Activated CD8-positive, alpha-beta memory T cell treated with anti-CD3 and anti-CD28 coated beads for 1 hour (primary cell): ENCODE measurements at places on chromosomes 2 and 18.

DNA sequence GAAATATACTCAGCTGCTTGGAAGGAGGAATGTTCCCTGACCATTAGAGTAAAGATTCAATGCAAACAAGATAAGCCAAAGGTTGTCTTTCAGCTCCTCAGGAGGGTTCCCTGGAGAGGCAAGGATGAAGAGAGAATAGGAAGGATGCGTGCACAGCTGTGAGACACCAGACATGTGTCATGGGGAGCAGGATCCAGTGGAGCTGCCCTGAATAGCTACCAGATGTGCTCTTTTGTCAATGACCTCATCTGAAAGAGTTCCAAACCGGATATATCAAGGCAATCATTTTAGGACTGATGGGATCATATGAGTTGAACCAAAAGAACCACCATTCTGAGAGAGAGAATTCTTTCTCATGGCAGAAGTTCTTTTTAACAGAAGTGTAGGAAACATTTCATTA lies 490.6 kb downstream of the IRS1 start:
- DNase-seq: no peak

GRCh38 chr2:34291076-34291475 lies 692.0 kb upstream of the FAM98A start:
- DNase-seq: no peak

DNA sequence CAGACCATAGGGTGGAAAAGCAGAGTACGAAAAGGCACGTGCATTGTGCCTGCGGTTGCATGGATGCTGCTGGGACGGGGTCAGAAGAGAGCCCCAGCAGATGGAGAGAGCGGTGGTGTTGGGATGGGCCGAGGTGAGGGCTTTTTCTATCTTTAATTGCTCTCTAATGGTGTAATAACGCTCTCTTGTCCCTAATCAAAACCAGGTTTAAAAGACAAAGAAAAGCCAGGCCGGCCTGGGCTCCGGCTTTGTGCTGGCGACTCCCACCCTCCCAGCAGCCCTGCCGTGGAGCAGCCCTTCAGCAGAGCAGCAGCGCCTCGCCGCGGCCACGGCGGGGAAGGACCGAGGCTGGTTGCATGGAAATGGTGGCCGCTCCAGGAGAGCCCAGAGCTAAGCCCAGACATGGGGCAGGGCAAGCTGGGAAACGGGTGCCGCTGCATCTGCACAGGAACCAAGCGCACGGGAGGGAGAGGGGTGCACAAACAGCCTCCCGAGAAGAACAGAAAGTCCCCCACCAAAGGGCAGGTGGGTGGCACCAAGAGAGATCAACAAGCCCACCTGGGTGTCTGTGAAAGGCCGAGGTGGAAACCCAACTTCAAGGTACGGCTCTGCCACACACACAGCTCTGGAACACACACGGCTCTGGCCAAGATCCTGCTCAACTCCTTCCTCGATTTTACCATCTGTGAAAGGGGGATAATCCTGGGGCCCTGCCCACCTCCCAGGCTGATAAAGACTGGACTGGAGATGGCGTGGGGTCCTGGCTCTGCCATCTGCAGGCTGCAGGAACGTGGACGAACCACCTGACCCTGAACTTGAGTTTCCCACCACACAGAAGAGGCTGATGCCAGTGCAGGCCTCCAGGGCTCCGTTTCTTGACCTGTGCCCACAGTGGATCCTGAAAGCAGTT lies 15.0 kb downstream of the HS1BP3 start:
- DNase-seq: no peak

GRCh38 chr2:207046724-207047123 lies 107.4 kb downstream of the CPO start:
- DNase-seq: no peak

- DNase-seq: no peak
These were observed 214.6 kb downstream of the TRIB2 start for GRCh38 chr2:12931186-12931844.

GRCh38 chr18:40877096-40877495 lies 1077.9 kb upstream of the PIK3C3 start:
- DNase-seq: no peak

- no peak for DNase-seq
These were observed 44.7 kb downstream of the TRPM8 start for GRCh38 chr2:233961905-233962304.

DNA sequence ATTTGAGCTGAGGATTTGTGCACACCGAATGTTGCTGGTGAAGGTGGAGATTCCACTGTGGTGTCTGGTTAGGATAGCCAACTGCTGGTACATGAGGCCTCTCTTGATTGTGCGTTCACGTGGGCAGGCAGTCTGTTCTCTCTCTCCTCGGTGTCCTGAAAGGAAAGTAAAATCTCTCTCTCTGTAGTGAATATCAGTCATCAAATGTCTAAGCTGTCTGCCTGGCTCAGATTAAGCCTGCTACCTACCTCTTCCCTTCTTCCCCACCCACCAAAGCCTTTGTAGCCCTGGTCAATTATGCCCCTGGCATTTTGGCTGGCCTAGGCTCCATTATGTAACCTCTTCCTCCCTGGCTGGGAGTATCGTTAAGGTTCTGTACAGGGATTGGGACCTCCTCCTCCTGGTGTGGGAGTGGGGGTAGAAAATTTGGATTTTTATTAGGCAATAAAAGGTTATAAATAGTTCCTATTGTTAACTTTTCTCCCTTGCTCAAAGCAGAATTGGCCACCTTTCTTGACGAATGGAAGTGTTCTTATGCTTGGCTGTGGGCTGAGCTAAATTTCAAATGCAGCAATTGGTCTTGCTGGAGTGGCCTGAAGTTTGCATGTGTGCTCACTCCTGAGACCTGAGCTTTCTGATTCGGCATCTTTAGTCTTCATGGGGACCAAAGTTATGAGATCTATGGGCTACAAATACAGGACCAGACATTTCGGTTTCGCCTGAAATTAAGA lies 148.8 kb downstream of the WDSUB1 start:
- no peak for DNase-seq

DNA sequence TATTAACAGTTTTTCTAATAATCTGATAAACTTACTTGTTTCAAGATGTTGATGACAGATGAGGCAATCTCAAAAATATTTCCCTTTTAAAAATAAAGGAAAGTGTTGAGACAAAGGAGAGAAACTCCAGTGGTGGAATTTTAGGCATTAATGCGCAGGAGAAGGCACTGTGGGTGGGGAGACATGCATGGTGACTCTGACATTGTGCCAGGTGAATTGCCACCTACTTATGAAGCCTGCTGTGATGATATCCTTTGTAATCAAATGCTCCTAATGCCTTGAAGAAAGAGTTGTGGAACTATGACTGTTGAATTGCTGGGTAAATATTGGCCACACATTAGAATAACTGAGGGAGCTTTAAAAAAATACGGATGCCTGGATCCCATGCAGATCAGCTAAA lies 101.4 kb downstream of the PLA2R1 start:
- DNase-seq: no peak

GRCh38 chr2:109216332-109216731 lies 87.3 kb downstream of the SH3RF3 start:
- DNase-seq: no peak

- no peak for DNase-seq
These were observed 299.3 kb downstream of the SOX11 start for GRCh38 chr2:5991305-5991968.

DNA sequence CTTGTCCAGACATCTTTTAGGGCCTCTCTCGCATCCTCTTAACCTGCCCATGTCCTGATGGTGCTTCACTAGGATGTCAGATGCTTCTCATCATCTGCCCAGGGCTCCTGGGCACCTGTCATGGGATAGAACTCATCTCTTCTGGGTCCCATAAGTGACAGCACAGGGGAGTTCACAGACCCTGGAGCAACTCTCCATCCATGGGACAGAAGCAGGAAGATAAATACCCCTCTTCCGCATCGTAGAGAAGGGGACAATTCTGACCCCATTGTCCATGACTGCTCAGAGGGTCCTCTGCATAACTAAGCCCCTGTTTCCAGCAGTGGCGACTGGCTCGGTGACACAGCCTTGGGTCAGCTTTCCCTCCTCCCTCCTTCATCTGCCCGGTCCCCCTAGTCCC lies 82.3 kb downstream of the TWIST2 start:
- DNase-seq: no peak

- DNase-seq: no peak
These were observed 476.4 kb upstream of the ZEB2 start for GRCh38 chr2:144996225-144996795.

DNA sequence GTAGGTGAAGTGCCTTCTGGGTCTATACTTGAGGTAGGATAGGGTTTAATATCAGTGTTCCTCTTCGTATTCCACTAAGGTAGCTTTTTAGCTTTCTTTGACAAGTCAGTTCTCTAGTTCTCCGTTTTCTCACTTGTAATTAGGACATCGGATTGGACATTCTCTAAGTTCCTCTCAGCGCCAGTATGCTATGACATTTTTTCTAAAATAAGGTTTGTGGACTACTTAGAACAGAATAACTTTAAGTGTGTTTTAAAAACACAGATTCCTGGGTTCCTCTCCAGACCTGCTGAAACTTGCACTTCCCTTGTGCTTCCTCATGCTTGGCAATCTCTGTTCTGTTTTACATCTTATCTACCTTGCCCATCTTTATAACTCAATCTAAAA lies 69.3 kb upstream of the YWHAQ start:
- DNase-seq: no peak

DNA sequence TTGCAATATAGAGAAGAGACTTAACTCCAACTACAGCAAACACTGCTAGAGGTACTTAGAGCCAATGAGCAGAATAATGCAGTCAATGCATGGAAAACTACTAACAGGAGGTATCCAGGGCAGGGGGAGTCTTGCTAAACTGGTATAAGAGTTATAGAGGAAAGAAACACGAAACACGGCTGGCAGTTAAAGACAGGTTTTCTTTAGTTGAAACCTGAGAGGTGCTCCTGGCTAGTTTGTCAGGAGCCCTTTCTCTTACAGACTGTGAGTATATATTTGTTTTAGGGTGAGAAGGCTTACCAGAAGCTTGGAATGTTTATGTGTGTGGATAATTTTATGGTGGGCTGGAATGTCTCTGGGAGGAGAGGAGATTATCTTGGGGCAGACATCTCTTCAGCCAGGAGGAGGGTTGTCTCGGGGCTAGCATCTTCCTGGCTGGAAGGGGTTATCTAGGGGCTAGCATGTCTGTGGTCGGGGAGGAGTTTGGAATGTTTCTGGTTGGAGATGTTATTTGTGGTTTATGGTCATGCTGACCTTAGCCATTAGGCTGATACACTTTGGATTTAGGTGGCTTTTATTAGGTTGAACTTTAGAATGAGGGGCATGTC lies 1048.8 kb downstream of the DPP10 start:
- DNase-seq: no peak

GRCh38 chr2:173578404-173579107 lies 223.9 kb downstream of the CDCA7 start:
- DNase-seq: no peak

GRCh38 chr2:116924509-116924908 lies 890.0 kb upstream of the DDX18 start:
- no peak for DNase-seq

DNA sequence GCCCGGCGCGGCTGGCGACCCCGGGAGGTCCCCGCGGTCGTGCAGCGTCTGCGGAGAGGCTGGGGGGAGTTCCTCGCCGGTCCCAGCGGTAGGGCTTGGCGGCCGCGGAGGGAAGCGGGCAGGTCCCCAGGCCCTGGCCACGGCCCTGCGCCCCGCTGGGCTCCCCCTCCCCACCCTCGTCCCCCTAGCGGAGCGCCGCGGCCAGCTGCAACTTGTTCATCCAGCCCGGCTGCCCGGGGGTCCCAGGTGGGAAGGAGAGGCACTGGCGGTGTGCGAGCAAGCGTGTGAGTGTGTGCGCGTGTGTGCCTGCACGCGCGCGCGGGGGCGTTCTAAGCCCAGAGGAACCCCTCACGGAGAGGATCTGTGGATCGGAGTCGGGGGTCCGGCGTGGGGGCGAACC lies 1.3 kb downstream of the PTPRM start:
- no peak for DNase-seq
